ENCODE measurements at places on chromosomes 6 and 20.

DNA sequence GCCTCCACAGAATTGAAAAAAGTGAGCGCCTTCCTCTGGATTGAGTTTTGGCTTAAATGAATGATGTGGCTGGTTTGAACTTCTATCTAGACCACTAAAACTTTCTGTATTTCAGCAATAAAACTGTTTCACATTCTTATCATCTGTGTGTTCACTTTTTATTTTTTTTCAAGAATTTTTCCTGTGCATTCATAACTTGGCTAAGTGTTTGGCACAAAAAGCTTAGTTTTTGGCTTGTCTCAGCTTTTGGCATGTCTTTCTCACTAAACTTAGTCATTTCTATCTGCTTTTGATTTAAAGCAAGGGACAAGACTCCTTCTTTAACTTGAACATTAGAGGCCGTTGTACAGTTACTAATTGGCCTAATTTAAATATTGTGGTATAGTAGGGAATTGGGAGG lies 1015.1 kb downstream of the EPHA7 start:
- no peak for DNase-seq

GRCh38 chr20:52889225-52889624 lies 82.9 kb upstream of the TSHZ2 start:
- no peak for DNase-seq

DNA sequence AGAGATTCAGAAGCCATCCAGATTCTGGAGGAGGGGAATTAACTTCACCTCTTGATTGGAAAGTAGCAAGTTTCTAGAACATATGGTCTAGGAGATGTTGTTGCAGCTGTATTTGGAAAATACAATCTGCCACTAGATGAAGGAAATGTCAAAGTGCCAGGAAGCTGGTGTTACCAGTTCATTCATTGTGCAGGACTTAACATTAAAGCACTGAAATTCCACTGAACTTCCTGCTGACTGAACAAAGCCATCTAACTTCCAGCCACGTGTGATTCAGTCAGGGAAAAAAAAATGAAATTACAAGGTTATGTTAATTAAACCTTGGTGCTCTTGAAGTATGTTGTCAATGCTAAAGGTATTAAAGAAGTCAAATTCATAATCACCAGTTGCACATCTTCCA lies 321.5 kb upstream of the SASH1 start:
- no peak for DNase-seq

- peak; percentile 27 for DNase-seq
These were observed 199.1 kb downstream of the CENPW start for GRCh38 chr6:126539022-126539421.

- no peak for DNase-seq
These were observed 33.6 kb downstream of the TRAM2 start for GRCh38 chr6:52543262-52543661.

DNA sequence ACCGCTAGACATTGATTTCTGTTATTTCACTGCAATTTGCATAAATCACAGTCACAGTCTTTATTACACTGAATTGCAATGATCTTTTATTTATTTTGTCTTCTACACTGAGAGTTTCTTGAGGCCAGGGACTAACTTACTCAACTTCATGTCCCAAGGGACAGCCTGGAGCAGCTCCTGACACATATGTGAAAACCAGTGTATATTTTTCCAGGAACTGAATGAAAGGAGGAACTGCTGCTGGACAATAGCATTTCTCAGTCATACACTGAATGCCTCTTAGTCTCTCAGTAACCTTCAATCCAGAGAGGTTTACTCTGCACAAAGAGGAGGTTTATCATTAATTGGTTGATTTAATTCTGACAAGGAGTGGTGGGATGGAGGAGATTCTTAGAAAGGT lies 5.9 kb downstream of the F13A1 start:
- no peak for DNase-seq

GRCh38 chr20:59165396-59165795 lies 1.8 kb downstream of the ZNF831 start:
- no peak for DNase-seq

- no peak for DNase-seq
These were observed 114.8 kb downstream of the DST start for GRCh38 chr6:56527934-56528333.

DNA sequence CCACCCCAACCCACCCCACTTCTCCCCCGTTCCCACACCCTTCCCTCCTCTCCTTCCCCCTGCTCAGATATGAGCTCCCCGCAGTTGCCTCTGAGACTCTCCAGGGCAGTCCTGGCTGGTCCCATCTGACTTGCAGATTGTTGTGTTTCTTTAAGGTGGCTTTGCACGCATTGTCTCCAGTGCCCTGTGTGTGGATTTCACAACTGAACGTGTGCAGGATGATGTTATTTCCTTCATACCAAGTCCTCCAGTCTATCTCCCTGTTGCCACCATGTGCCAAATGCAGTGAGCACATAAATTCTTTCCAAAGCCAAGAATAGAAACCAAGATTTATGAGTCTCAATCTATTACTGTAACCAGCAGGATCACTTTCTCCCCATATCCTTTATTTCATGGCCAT lies 79.1 kb downstream of the TMEM242 start:
- no peak for DNase-seq

- DNase-seq = no peak
These were observed 77.7 kb downstream of the ANKRD60 start for GRCh38 chr20:58150772-58151171.

- peak; percentile 10 for DNase-seq
These were observed 38.7 kb downstream of the RGS17 start for GRCh38 chr6:153092082-153093013.

- no peak for DNase-seq
These were observed 10.4 kb downstream of the RPL7L1 start for GRCh38 chr6:42889815-42890214.

- no peak for DNase-seq
These were observed 402.0 kb downstream of the MAFB start for GRCh38 chr20:40286975-40287531.

- no peak for DNase-seq
These were observed 32.7 kb upstream of the MARCKS start for GRCh38 chr6:113824411-113824810.

- DNase-seq = no peak
These were observed 4.9 kb upstream of the TMEM242 start for GRCh38 chr6:157328108-157328692.
